ENCODE measurements at places on chromosomes 7 and 10. TPM values are rescaled to one million over a fixed set of nuclear protein-coding genes. Genes with fewer than 3 reads are reported as not detected.

DNA sequence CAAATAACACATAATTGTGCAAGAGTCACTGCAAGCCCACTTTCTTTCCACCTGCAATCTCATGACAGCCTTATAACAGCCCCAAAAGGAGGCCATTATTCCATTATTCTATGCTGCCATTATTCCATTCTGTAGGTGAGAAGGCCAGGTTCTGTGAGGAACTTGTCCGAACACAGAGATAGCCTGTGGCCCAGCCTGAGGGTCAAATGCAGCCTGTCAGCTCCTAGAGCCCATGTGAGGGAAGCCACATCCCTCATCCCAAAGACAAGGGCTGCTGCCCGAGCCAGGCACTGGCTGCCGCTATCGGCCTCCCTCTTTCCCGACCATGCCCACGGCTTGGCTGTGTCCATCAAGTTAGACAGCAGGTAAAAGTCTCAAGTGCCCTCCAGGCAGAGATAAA is 24.1 kb upstream of the C10orf71 start:
- DNase-seq = no peak
- H3K4me1 ChIP-seq = peaks cover 16% of the 10 kb centered on the region
- H3K27ac ChIP-seq = no peak overlapping the region
- no peak overlapping the region for H3K4me3 ChIP-seq
- peaks cover 7% of the 10 kb centered on the region for H3K27me3 ChIP-seq

GRCh38 chr10:99914236-99914635 is 95.5 kb downstream of the DNMBP start:
- H3K4me3 ChIP-seq = no peak overlapping the region
- H3K27ac ChIP-seq = no peak overlapping the region
- no peaks in the 10 kb centered on the region for H3K27me3 ChIP-seq
- peaks cover 2% of the 10 kb centered on the region for H3K36me3 ChIP-seq

GRCh38 chr7:149140831-149141230 is 6.4 kb upstream of the ZNF398 start:
- no peaks in the 10 kb centered on the region for H3K27me3 ChIP-seq
- no peaks in the 10 kb centered on the region for H3K36me3 ChIP-seq
- no peak overlapping the region for H3K4me3 ChIP-seq
- DNase-seq = no peak
- peaks cover 9% of the 10 kb centered on the region for H3K4me1 ChIP-seq

DNA sequence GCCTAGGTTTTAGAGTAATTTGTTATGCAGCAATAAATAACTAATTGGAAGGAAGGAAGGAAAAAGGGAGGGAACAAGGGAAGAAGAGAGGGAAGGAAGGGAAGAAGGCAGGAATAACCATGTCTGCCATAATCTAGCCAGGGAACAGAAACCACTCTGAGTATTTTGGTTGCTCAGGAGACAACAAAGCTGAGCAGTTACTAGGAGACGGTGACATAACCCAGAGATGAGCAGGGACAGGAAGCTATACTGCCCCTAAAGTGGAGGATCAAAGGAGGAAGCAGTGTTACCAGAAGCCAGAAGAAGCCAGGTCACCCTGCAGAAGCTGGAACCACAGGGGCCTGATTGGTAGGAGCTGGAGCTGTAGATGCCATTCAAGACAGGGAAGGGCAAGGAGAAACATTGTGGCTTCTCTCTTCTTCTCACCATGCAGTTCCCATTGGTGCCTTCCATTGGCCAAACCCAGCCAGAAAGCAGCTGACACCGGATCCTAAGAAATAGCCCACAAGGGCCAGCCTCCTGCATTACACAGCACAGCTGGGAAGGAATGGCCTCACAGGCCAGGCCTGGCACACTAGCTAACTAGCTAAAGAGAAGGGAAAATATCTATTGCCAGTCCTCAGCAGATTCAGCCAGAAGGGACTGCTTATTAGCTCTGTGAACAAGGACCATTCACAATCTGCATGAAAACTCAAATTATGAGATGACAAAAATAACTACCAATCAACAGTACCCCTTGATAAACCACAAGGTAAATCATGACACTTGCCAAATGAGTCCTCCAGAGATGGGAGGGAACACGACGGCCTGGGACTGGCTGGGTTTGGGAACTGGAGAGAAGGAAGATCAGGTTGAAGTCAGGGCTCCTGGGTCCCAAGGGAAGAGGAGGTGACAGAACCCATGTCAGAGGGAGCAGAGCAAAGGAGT is 184.5 kb upstream of the NFE2L3 start:
- peaks cover 42% of the 10 kb centered on the region for H3K4me1 ChIP-seq
- DNase-seq = peak; percentile 36
- no peak overlapping the region for H3K4me3 ChIP-seq
- H3K36me3 ChIP-seq = no peaks in the 10 kb centered on the region
- peaks cover 9% of the 10 kb centered on the region for H3K27me3 ChIP-seq

Gene GOLGA7B
- total RNA-seq = not detected
